ENCODE measurements at places on chromosomes 2 and 18.

DNA sequence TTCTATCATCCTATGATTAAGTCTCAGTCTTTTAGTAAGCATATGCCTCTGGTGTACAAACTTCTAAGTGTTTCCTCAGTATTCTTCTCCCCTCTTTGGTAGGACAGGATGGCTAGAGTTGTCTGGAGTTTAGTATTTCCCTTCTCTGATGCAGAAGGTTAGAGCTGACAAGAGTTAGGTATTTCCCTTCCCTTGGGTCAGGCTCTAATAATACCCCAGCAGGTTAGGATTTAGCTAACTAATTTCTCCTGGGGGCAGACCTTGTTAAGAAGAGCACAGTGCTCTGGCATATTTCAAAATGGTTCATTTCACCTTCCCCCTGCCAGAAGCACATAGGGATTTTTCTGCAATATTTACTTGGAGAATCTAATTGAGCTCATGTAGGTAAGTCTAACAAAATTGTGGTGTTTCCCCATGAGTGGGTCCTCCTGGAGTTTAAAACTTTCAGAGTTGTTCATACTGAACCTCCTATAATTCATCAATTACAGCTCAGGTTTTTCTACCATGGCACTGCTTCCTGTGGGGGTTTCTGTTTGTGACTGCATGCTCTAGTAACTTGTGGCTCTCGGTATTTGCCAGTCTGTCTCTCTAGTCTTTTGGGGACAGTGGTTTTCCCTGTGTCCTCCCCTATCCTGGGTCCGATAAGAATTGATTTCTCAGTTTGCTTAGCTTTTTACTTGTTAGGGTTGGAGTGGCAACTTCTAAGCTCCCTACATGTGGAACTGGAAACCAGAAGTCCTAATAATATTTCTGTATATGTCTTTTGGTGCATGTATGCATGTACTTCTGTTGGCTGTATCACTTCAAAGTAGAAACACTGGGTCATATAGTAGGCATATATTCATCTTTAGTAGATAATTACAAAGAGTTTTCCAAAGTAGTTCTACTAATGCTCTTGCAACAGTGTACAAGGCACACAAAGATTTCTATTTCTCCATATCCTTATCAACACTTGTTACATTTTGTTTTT lies 77.7 kb downstream of the GDF7 start:
- DNase-seq: no peak

- peak; percentile 62 for DNase-seq
These were observed 27.0 kb downstream of the SKA1 start for GRCh38 chr18:50401888-50402287.

GRCh38 chr18:62877411-62878221 lies 162.3 kb downstream of the PHLPP1 start:
- peak; percentile 36 for DNase-seq

DNA sequence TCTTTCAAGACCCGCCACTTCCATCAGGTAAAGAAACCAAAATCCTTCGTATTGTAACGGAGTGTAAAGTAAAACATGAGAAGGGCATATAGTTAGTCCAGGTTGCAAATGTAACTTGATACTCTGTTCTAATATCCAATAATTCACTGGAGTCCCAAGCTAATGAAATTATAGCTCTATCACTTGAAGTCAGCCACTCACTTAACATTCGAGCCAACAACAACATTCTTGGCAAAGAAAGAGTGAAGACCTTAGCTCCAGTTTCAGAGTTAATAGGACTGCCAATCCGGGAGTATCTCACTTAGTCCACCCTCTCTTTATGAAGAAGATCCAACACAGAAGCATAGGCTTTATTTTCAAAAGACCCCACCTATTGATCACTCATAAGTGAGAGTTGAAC lies 298.0 kb upstream of the SOX11 start:
- no peak for DNase-seq

- no peak for DNase-seq
These were observed 9.9 kb downstream of the IMPA2 start for GRCh38 chr18:11991021-11991795.

GRCh38 chr2:171432969-171433762 lies 624 bp downstream of the METTL8 start:
- DNase-seq: peak; percentile 83

- DNase-seq: no peak
These were observed 20.3 kb upstream of the KIDINS220 start for GRCh38 chr2:8857709-8858108.

GRCh38 chr2:188577231-188577630 lies 285.6 kb downstream of the GULP1 start:
- no peak for DNase-seq

DNA sequence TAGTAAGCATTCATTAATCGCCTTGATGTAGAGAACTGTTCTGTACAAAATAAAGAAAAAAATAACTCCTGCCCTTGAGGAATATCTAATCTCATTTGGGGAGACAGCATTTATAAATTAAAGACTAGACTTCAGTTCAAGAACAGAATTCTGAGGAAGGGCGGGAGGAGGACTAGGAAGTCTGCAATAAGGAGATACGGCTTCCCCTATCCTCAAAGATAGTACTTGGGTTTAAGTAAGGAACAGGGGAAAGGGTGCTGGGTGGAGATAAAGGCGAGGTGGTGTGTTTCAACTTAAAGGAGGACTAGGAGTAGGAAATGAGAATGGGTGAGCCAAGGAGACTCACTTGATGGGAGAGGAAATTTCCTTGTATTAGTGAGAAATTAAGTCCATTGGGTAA lies 121.9 kb upstream of the MSTN start:
- DNase-seq: no peak

GRCh38 chr2:67130531-67131256 lies 266.4 kb upstream of the ETAA1 start:
- peak; percentile 1 for DNase-seq

DNA sequence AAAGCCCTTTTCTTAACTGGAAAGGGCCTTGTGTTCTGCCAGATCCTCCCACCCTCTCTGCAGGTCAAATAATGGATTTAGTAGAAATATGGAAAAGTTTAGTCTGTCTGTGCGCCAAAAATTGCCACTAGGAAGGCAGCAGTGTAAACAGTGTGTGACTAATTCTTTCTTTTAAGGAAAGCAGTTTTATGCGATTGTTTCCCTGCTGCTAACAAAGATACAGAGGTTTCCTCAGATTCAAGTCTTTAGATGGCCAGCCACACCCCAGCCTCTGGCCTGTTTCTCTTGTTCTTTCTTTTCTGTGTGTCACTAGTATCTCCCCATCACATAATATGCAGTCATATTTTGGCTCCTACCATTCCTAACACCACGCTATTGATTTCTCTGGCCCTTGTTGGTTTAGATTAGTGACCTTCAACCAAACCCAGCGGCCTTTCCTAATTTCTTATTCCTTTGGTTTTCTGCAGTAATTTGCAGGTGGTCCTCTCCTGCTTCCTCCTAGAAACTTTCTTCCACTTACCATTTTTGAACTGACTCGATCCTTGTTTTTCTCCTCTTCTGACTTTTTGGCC lies 157.4 kb downstream of the LTBP1 start:
- DNase-seq: peak; percentile 25

DNA sequence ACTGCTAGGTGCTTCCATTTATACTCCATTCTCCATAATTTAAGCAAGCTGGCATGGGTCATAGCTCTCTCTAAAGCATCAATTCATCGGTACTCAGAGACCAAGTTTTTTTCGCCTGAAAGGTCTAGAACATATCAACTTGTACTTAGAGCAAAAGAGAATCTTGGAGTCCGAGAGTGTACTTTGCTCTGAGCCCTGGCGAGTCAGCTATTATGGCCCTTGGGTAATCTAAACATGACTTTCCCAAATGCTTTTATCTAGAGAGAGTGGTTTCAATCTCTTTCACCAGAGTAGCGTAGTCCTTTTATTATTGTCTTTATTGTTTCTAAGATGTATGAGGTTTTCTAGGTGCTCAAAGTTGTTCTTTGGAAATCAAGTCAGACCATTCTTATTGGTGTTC lies 34.4 kb downstream of the MAIP1 start:
- DNase-seq: no peak

DNA sequence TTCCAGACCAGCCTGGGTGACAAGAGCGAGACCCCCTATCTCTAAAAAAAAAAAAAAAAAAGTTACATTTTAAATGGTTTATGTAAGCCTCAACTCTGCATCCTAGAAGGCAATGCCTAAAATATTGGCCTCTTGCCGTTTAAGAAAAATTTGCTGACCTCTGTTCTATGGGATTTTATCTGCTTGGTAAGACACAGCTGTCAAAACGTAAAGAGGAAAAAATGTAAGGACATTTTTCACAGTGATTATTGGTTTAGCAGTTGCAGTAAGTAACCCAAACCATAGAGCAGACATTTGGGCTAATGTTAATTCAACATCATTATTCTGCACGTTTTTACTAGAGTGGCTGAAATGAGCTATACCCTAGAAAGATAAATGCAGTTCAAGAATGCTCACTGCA lies 14.4 kb upstream of the E2F6 start:
- no peak for DNase-seq

GRCh38 chr2:23700627-23701026 lies 226.3 kb downstream of the ATAD2B start:
- no peak for DNase-seq

DNA sequence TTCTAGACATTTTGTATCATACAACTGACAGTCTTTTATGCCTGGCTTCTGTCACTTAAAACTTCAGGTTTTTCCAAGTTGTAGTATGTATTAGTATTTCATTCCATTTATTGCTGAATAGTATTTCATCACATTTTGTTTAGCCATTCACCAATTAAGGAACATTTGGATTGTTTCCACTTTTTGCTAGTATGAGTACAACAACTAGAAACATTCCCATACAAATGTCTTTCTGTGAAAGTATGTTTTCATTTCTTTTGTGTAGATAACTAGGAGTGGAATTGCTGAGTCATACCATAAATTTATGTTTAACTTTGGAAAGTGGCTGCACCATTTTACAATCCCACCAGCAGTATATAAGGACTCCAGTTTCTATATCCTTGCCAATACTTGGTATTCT lies 135.9 kb downstream of the ATAD2B start:
- peak; percentile 63 for DNase-seq

DNA sequence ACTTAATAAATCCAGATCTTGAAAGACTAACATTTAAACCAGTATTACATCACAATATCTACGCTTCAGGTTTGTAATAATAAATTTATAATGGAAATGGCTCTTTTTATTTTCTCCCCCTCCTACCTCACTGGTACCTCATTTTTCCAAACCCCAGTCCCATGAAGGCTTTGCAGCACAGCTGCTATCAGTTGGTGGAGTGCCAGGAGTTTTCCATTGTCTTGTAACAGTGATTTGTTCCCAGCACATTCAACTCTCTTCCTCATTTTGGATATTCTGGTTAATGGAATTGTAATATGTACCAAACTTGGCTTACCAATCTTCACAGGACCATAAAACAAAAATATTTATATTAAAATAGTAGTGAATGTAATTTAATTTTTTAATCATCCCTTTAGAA lies 91.2 kb downstream of the VRK2 start:
- no peak for DNase-seq

DNA sequence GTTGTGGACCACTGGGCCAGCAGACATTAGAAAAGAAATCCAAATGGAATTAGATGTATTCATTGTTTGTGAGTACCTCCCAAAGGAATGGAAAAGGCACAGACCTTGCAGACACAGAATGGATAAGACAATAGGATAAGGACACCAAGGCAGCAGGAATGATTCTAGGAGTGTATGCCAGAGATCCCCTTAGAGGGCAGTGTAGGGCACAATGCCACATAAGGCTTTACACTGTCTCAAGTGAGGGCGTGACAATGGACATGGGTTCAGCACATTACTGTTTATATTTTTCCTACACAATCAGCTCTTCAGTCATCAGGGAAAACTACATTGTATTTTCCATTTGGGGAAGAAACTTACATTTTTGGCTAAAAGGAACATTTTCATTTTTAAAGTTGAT lies 250.9 kb downstream of the PTH2R start:
- DNase-seq: peak; percentile 35

DNA sequence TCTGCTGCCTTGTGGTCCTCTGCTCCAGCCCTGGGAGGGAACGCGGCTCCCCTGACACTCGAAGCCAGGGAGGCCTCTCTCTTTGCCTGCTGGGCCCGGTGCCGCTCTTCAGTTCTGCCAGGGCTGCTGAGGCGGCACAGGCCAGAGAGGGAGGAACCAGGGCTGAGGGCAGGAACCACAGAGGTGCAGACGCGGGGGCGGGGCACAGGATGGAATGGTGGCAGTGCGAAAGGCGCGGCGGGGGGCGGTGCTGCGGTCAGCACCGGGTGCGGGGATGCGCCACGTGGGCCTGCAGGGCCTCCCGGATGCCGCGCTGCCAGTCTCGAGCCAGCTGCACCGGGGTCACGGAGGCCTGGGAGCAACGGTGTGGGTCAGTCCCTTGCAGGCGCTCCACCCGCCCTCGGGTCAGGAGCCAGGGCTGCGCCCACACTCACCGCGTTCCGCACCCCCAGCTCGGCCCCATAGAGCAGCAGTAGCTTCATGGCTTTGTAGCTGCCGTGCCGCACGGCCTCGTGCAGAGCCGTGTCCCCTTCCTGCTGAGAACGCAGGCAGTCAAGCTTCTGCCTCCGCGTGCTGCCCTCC lies 4.4 kb downstream of the ANKRD23 start:
- no peak for DNase-seq

DNA sequence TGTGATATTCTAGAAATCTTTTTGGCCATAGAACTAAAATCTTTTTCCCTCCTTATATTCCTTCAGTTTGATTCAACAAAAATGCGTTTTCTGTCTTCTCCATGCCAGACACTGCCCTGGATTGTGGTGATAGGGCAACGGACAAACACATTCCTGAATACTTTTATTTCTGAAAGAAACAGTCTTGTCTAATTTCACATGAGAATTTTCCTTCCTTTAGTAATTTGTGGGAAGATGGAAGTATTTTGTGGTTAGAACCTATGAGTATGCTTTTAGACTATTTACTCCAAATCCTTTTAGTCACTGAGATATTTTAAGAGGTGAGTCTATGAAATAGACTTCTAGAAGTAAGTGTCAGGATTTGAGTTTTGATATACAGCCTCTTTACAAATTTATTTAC lies 49.6 kb downstream of the COL5A2 start:
- DNase-seq: no peak

DNA sequence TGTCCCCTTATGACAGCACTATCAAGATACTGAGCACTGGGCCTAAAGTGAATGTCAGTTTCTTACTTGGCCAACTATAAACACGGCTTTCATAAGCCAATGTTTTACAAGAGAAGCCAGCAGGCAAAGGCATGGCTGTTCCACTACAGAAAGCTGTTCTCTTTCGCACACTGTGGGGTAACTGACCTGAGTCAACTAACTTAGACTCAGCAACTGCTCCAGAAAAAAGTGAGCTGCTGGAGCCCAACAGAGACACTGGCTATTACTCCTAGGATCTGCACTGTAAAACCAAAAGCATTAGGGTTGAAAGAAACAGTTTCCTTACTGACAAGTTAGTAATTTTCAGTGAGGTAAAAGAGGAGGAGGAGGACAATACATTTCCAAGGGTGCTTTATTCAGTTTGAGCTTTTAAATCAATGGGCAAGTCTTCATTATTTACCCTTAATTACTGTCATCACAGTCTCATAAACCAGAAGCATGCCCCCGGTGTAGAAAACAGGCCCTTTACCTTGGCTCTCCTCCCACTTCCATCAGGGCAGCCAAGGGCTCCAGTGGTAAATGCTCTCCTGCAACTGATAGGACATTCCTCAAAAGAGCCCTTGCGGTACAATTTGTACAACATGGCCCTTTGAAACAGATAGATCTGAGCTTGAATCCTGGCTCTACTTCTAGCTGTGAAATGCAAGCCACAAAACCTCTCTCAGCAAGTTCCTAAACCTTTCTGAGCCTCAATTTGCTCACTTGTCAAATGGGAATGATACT lies 275.7 kb downstream of the PDE11A start:
- no peak for DNase-seq

- no peak for DNase-seq
These were observed 921.9 kb downstream of the CCDC85A start for GRCh38 chr2:57105694-57106093.

- DNase-seq: no peak
These were observed 3.8 kb upstream of the STEAP3 start for GRCh38 chr2:119219873-119220272.

Data from MCF 10A (cell line).